ENCODE measurements at places on chromosomes 7 and 10.

DNA sequence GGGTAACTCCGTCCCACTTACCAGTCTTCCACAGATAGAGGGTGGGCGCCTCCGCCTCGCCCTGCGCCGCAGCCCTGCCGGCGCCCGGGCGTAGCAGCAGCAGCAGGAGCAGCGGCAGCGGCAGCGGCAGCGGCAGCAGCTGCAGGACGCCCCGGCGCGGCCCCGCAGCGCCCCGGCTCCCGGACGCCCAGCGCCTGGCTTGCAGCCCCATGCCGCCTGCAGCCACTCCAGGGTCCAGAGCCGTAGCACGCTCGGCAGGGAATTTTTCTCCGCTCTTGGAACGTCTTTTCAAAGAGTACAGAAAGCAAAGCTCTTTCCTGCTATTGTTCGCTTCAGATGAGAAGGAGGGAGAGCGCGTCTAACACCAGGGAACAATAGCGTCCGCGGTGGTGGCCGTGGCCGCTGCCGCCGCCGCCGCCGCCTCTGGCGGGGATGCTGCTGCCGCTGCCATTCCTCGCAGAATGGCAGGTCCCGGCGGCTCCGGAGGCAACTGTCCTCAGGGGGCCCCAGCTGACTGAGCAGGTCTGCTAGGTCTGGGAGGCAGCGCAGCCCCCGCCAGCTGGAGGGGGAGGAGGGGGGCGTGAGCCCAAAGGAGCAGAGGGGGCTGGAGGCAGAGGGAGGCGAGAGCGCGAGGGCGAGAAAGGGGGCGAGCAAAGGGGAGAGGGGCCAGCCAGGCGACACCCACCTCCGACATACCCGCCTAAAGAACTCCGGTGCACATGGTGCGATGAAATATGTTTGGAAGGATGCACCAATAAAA is at the start of gene THSD7A:
Gene THSD7A, minus strand, starts transcription at position 463 of the 760 bp plus-strand sequence. Its CDS starts 252 bp downstream, at position 211.
- DNase-seq: no peak

DNA sequence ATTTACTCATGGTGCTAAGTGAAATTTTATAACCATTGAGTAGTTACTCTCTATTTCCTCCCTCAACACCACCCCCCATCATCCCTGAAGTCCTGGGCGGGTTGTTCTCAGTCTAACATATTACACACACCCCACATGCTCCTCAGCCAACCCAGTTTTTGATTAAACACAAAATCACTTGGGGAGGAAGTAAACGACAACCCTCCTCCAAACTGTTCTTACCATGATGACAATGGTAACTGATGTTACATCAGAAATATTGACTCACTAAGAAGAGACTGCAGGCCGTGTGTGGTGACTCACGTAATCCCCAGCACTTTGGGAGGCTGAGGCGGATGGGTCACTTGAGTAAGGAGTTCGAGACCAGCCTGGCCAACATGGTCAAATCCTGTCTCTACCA is 44.2 kb downstream of the RAB11FIP2 start:
- peak; percentile 47 for DNase-seq

GRCh38 chr7:83326223-83326622 is 163.5 kb upstream of the PCLO start:
- no peak for DNase-seq

- DNase-seq: no peak
These were observed 34.7 kb downstream of the KCNH2 start for GRCh38 chr7:150943453-150943814.

DNA sequence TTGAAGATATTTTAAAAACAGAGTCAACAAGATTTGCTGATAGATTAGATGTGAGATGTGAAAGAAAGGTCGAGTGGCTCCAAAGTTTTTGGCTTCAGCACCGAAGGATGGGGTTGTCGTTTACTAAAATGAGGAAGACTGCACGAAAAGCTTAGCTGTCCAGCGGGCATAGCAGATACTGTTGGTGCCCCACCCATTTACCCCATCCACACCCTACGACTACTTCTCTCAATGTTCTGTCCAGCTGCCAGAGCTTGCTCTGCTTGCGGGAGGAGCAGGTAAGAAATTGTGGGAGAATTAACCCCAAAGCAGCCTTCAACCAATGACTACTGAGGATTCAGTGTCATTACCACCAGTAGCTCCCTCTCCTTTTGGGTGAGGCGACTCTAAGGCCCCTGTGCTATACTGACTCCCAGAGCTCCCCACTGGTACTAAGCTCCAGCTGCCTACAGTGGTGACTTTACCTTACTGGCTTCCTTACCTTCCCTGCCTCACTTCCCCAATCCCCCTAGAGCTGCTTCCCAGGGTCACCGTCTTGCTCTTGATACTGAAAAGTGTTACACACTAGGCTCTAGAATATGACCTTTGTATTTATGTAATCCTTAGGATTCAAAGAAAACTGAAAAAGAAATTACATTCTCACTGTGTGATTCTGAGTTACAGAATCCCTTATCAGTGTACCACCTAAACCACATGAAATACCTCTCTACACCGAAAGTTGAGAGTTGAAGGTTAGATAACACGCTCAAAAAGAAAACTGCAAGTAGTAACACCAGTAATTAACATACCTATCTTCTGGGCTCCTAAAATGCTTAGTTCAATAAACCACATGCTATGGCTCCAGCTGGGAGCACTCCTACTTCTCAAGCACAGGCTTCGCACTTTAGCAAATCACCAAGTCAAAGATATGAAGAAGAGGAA is 22.3 kb downstream of the CACUL1 start:
- no peak for DNase-seq

DNA sequence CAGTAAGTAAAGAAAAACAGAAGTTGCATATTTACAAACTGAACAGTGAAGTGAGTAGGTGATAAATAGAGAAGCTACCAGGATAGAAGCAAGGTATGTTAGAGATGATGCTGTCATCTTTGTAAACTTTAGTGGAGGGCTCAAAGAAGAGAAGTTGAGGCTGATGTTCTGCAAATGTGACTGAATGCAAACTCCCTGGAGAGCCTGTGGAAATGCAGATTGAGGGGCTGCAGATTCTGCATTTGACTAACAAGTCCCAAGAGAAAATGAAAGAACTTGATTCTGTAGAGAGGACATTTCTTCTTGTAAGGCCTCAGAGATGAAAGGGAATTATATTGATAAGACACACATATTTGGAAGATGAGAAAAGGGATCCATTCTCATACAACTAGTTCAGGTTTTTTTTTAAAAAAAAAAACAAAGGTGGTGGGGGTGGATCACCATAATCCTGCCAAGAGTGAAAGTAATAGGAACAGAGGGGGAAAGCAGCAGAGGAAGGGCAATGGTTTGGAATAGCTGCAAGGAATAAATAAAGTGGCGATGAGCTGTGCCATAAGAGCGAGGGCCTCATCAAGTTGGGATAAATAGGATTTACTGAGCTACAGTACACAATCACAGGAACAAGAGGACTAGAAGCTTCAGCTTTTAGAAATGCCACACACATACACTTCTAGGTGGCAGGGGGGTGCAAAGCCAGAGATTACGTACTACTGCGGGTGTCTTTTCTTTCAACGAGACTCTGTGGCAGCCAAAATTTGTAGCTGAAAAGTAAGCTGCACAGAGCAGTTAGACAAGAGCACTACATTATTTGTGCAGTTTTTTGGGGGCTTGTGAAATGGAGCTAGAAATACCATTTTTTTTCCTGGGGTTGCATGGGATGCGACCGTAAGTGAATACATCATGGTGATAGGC is 778.5 kb downstream of the NRG3 start:
- DNase-seq: no peak

- no peak for DNase-seq
These were observed 203.9 kb upstream of the GLI3 start for GRCh38 chr7:42440951-42441350.

DNA sequence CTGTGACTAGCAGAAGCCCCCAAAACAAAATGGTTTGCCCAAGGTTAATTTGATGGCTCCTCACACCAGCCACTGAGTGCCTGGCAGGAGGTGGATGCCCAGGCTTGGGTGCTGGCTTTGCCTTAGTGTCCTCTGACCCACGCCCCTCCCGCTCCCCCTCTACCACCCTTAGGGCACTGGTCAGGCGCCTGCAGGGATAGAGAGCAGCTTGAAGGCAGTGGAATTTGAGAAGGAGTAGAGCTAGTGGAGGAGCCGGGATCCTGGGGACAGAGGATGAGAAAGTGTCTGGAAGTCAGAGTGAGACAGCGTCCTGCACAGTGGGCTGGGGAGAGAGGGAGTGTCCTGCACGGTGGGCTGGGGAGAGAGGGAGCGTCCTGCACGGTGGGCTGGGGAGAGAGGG is 139.4 kb downstream of the DNAJB6 start:
- DNase-seq: no peak

GRCh38 chr10:44306147-44306710 is 78.7 kb downstream of the CXCL12 start:
- DNase-seq: peak; percentile 44

DNA sequence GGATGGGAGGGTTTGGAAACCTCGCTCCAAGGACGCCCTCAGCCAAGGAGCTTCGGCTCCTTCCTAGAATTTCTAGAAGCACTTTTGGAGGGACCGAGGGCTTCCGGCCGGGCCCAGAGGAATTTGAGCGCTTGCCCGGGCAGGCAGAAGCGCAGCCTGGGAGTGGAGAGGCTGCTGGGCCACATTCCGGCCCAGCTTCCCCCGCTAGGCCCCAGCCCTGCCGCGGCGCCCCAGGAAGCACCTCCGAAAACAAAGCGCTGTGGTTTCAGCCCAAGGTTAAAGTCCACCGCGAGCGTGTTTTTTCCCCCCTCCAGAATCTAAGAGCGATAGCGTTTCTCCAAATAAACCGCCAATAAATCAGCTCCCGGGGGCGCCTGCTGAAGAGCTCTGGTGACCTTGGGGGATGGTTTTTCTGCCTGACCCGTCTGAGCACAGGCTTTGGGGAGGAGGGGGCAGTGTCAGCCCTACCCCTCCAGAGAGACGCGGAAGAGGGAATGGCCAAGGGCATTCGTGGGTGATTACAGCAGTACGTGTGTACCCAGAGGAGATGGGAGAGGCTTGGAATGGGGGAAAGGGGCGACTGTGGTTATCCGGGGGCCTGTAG is 5.7 kb upstream of the TNRC18 start:
- DNase-seq: no peak

DNA sequence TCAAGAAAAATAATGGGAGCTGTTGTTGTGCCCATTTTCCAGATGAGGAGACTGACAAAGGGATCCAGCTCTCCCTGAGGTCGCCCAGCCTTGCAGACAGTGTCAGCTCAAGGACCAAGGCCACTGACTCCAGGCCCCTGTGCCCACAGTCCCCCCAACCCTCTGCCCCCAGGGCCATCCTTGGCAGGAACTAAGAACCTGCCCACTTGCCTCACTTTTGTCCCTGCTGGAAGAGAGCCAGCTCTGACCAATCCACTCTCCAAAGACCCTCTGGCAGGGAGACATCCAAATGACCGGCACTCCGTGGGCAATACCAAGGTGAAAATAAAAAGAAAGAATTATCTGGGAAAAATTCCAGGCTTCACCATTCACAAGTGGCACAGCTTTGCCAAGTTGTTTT is 101.3 kb downstream of the TCERG1L start:
- no peak for DNase-seq

GRCh38 chr7:13821152-13821787 is 168.2 kb downstream of the ETV1 start:
- DNase-seq: no peak

- DNase-seq: no peak
These were observed 182.1 kb upstream of the CDC14C start for GRCh38 chr7:48742079-48742798.

- DNase-seq: no peak
These were observed 320.0 kb upstream of the ETV1 start for GRCh38 chr7:14309432-14309831.

DNA sequence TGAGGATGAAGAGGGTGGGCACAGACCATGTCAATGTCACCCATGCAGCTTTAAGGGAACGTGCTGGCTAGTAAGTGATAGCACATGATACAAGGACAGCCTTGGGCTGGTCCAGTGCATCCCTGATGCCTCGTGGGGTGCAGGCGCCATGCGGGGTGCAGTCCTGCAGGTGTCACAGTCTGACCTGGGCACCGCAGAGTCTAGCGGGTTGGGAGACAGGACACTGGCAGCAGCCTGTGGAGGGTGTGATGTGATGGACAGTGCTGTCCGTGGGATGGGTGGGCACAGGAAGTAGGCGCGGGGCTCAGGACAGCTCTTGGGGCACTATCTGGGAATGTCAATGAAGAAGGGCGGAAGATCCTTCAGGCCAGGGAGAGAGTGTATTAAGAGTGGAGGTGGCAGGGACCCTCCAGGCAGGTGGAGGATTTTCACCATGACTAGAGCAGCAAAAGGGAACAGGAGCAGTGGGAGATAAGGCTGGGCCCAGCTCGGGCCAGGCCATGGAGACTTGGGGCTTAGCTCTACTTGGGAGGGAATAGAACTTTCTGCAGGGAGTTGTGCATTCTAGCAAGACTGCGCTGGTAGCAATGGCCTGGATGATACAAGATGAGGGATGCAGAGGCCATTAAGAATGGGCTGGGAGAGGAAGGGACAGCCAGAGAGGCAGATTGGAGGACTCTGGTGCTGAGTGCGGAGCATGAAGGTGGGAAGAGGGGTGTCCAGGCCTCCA is 122.5 kb downstream of the PTPN20 start:
- no peak for DNase-seq

DNA sequence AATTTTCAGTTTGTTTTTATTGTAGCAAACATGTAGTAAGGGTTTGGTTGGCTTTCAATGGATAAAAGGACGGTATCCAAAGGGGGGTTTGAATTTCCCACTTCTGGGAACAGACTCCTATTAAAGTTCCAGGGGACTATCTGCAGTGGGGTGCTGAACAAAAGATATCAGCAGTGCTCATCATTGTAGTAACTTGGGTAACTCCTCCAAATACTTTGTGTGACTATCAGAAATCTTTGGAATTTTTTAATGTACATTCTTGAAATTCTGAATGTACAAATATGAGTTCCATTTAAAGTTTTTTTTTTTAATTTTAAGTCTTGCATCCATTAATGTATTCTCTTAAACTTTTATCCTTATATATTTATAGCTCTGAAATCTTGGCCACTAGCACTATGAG is 42.1 kb downstream of the CYP51A1 start:
- DNase-seq: no peak

- no peak for DNase-seq
These were observed 59.0 kb upstream of the GSAP start for GRCh38 chr7:77475181-77475580.

GRCh38 chr7:101870361-101871062 is 53.1 kb downstream of the CUX1 start:
- DNase-seq: no peak

DNA sequence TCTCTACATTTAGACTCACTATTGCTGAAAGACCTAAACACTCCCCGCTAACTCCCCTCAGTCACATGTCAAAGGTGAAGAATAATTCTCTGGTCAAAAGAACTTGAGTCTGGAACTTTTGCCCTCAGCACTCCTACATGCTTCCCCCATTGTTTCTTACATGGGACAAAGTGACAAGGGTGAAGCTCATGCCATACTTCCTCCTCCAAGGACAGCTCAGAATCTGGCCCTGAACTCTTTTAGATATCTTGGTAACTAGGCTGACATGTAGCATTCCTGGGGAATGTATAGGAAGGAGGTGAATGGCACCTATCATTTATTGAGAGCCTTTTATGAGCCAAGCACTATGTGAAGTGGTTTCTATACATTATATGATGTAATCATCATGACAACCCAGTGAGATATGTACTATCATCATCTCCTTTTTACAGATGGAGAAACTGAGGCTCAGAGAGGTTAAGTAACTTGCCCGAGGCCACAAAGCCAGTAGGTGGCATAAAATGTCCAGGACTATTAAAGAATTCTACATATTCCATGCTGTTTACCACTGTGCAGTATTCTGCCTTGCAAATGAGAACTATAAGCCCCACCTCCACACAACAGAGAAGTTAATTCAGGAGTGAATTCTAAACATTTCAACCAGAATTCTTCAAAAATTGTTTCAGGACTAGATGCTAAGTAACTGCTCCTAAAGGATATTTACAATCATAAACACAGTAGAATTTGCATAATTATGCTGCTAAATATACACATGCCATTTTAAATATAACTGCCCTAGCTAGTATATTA is 246.6 kb downstream of the ARHGAP21 start:
- no peak for DNase-seq

GRCh38 chr7:13104128-13104527 is 416.7 kb downstream of the ARL4A start:
- DNase-seq: no peak

Measured in RCC 7860 (cell line).